ENCODE measurements at places on chromosomes 6 and 20.

DNA sequence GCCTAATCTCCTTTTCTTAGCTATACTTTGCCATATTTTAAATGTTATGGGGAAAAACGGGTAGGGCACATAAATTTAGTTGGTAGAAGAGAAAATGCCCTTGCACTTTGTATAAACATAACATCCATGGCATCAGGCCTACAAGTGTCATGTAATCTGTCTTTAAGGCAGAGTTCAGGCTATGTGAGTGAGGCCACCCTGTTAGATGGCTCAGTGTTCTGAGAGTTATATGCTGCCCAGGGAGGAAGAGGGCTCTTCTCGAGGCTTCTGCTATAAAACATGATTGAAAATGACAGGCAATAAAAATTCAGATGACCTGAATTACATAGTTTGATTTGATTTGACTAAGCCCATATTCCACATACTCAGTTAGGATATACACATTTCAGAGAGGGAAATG, 553.6 kb upstream of the MAP3K7 start:
- DNase-seq: no peak

- no peak for DNase-seq
These were observed 370.3 kb downstream of the RFPL4B start for GRCh38 chr6:112717401-112717800.

GRCh38 chr20:35974256-35974655, 5.9 kb downstream of the CNBD2 start:
- DNase-seq: no peak

DNA sequence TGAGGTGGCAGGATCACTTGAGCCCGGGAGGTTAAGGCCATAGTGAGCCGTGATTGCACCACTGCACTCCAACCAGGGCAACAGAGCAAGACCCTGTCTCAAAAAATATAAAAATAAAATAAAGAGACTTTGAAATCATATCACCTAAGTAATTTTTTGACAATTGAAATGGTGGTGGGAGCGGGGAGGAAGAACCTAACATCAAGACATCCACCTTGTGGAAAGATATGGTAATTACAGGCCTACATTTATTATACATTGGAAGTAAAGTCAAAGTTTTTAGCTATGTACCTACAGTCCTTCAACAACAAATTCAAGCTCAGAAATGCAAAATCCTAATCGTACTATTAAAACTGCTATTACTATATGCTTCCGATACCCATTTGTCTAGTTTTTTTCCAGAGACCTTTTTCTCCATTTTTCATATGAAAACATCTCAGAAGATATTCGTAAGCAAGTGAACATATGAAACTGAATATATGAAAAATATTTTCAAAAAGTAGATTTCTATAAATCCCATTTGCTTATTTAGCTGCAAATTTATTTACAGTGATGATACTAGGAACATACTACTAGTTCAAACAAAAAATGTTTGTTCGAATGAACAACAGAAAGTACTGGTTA, 83.3 kb downstream of the SYCP2 start:
- peak; percentile 6 for DNase-seq

DNA sequence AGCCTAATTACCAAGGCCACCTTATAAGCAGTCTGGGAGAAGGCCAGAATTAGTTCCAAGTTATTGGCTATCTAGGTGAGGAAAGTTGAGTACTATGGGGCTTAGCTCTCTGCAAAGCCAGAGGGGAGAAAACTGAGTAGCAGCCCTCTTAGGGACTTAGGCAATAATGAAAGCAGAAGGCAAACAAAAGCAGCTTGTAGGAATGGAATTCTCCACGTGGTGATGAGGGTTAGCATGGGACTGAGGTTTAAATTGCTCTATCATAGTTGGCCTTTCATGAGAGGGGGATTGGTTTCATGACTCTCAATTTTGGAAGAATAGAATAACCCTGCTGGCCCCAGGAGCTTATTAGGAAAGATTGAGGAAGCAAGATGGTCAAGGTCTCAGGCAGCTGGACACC, 7.0 kb upstream of the UBE2J1 start:
- no peak for DNase-seq

- peak; percentile 56 for DNase-seq
These were observed 26.0 kb downstream of the GPX6 start for GRCh38 chr6:28489366-28490204.

DNA sequence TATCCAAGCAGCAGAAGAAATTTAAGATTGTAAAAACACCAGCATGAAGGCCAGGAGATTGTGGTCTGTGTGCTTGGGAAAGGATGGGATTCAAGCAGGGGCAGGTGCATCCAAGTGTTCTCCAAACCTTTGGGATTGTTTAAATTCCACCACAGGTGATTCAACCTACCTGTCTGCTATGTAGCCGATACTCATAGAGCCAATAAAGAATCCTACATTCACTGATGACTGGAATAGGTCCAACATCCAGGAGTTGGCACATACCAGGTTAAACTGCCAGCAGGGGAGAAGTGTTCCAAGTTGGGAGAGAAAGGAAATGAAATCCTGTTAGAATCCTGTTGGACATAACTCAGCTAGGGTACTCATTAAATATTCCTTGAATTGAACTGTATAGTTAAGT, 2.2 kb downstream of the SLC22A2 start:
- DNase-seq: no peak

- no peak for DNase-seq
These were observed 18.2 kb downstream of the RNASET2 start for GRCh38 chr6:166938150-166938549.

- no peak for DNase-seq
These were observed 109.1 kb downstream of the TSHZ2 start for GRCh38 chr20:53080969-53081871.

- no peak for DNase-seq
These were observed 11.0 kb downstream of the SCUBE3 start for GRCh38 chr6:35224720-35225119.

- DNase-seq: no peak
These were observed 56.0 kb downstream of the APCDD1L start for GRCh38 chr20:58459058-58459750.

DNA sequence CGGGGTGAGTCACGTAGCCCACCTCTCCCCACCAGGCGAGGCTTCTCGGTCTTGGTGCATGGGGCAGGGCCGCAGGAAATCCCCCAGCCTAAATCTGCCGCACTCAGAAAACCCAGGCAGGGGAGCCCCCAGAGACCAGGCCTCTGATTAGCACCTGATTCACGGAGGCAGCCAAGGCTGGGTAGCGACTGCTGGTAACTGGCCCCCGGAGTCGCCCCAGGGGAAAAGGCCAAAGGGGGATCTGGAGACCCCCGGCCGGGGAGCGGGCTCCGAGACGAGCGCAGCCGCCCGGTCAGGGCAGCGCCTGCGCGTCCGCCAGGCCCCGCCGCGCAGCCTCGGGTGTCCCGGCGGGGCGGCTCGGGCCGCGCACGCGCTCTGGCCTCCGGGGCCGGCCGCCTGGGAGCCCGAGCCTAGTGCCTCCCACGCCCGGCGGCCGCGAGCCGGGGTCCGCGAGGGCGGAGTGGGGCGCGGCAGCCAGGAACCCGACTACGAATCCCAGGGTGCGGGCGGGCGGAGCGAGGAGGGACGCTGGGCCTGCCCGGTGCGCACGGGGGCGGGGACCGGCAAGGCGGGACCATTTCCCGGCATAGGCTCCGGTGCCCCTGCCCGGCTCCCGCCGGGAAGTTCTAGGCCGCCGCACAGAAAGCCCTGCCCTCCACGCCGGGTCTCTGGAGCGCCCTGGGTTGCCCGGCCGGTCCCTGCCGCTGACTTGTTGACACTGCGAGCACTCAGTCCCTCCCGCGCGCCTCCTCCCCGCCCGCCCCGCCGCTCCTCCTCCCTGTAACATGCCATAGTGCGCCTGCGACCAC, at the start of gene DUSP22:
Gene DUSP22, plus strand, starts transcription at position 791 of the 809 bp plus-strand sequence. CDS start 53 bp downstream, outside the sequence.
- DNase-seq: no peak

DNA sequence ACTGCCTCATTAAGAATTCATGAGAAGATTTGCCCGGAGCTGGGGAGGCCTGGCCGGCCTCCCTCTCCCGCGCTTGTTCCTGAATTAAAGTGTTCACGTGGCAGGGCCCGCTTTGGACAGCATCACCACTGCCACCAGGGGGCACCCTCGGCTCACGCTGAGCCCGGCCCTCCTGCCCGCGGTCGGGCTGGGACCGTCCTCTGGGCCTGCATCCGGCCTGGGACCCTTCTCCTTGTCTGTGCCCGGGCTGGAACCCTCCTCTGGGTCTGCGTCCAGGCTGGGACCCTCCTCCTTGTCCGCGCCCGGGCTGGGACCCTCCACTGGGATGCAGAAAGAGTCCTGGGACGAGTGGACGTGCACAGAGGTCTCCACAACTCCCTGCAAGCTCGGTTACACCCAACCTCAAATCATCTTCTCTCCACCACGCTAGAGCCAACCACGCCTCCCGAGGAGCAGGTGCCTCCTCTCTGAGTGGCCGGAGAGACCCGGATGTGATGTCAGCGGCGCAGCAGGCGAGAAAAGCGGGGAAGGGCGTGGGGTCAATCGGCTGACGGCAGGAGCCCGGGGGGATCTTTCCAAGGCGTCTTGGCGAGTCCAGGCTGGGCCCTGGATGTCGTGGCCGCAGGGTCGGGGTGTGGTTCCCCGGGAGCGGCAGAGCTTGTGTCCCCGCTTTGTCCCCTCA, 50.9 kb upstream of the DACT2 start:
- DNase-seq: peak; percentile 3

DNA sequence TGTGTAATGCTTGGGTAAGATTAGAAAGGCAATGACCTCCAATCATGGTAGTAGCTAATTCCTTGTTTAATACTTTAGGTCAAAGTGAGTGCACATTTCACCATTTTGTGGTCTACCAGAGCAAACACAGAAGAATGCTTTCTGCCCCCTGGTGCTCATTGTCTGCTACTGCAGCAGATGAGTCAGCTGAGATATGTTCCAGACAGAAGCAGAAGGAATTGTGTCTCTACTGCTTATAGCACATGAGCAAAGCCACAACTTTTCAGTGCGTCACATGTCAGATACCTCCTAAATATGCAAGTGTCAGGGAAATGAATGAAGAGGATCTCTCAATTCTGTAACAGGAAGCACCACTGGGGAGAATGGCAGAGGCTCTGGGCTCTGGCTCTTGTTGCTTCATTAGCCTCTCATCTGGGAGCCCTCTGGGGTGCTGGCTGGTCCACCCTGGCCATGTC, 308.9 kb downstream of the ALDH8A1 start:
- peak; percentile 69 for DNase-seq

DNA sequence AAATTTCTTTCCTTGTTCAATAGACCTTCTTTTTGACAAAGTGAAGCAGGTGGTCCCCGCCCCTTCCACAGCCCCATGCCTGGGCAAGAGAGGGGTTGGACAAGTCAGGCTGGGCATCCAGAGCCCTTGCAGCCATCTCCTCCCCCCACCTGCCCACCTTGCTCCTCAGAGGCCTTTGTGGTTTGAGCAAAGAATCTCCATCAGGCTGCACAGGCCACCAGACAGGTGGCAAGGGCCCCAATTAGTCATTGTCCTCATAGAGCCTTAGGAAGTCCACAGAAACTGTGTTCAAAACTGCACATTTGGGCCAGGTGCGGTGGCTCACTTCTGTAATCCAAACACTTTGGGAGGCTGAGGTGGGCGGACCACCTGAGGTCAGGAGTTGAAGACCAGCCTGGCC, 1.5 kb upstream of the MAPK13 start:
- no peak for DNase-seq

- DNase-seq: no peak
These were observed 193.7 kb downstream of the EYA2 start for GRCh38 chr20:47088335-47088734.

- no peak for DNase-seq
These were observed 74.3 kb upstream of the VGLL2 start for GRCh38 chr6:117191009-117191408.

DNA sequence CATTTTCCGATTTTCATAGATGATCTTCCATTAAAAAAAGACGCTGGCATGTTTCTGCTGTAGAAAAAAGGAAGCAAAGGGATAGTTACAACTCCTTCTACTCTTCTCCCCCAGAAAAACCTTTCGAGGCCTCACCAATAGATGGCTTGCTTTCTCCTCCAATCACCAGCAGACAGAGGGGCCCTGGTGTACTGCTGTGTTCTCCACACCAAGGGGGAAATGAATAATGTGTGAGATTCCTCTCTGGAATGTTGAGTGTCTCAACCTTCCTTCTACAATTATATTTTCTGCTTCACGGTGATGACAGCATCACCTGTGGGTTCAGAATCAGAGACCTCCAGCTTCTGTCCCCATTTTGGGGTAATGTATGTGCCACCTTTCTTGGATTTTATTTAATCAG, 185.7 kb upstream of the FLRT3 start:
- DNase-seq: no peak

- DNase-seq: no peak
These were observed 1.6 kb upstream of the THBD start for GRCh38 chr20:23050847-23051627.

DNA sequence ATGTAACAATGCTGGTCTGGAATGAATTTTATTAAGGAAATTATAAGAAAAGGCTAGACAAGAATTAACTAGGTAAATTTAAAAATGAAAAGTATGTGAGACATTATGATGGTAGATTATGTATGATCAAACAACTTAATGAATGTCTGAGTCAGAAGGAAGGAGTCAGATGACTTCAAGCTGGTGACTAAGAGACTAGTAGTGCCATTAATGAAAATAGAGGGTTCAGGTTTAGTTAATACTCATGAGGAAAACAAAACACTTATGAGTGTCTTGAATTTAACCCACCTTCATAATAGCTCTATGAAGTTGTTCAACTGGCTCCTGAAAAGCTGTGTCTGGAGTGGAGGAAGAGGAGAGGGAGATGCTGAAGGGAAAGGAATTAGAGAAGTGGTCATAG, 256.3 kb downstream of the ADGRB3 start:
- no peak for DNase-seq

GRCh38 chr6:113903666-113904330, 46.7 kb downstream of the MARCKS start:
- no peak for DNase-seq

DNA sequence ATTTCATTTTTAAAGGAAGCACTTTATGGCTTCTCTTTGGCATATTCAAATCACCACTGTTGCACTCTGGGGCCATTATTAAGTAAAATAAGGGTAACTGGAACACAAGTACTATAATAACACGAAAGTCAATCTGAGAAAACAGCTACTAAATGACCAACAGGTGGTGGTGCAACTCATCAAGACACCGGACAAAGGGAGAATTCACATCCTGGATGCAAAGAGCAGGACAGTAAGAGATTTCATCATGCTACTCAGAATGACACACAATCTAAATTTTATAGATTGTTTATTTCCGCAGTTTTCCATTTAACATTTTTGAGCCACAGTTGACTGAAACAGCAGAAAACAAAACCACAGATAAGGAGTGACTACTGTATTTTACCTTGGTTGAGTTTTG, 27.6 kb upstream of the LY86 start:
- DNase-seq: no peak

- DNase-seq: no peak
These were observed 26.2 kb downstream of the AAR2 start for GRCh38 chr20:36262440-36262839.

All from thymus (tissue), 14 donors.